Trophoblast cell (in vitro differentiated cells and primary cell): ENCODE measurements at places on chromosomes 3 and 15.

DNA sequence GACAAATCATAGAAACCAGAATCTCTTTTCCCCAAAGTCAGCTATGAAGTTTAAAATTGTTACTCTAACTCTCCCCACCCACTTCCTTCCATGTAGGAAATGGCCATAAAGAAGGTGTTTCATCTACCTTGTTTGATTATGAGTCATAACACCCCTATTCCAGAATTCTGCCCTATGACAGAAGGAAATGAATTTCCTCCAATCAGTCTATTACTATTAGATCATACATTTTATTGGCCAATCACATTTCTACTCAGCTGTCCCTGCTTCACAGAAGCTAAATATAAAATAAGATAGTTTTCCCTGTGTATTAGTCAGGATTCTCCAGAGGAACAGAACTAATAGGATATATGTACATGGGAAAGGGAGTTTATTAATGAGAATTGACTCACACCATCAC is 102.1 kb downstream of the TGFBR2 start:
- no peak for DNase-seq

DNA sequence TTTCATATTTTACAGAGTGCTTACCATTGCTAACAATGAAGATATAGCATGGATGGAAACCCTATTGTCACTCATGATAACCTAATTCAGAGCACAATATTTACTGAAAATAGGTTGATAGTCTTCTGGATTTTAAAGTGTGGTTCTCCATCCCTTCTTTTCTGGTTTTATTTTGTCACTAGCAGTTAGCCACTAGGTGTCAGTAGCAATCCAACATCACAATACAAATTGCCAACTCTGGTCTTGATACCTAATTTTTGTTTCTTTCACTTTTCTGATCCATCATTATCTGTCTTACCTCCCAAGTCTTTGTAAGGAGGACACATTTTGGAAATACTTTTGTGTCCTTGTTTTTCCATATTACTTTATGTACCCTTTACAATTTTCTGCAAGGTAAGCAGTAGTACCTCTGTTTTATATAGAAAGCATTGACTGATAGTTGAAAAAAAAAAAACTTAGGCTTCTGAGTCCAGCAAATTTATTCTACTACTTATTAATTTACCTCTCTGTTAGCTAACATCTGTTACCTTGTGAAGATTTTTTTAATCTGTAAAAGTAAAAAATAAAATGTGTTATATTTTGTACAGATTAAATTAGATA is 28.3 kb upstream of the CRYBG3 start:
- peak; percentile 76 for DNase-seq

DNA sequence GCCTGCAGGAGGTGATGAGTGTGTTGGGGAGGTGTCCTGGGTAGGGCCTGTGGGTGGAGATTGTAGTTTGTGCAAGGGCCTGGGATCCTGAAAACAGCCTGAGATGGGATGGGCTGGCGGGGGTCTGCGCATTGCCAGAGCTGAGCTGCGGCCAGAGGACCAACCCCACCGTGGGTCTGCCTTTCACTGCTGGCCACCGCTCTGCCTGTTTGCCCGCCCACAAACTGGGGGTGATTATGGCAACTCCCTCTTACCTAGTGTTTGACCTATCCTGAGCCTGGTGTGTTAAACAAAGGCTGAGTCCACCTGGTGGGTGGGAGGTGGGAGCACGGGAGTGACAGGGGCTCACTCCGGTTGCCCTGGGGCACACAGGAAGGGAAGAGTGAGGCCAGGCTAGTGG is 9.8 kb downstream of the ABTB1 start:
- no peak for DNase-seq

DNA sequence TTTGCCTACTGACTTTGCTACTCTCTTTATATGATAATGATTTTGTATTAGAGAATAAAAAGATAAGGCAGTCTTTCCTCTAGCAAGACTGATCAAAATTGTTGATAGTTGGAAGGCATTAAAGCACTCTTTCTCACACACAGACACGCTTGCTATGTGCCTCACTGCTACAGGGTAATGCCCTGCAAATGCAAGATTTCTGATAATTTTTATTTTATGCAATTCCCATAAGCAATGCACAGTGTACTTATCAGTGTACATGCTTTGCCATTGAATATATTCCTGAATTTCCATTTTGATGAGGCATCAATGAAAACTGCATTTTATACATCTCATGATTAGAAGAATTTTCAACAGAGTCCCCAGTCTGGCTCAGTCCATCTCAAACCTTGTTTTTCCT is 263.2 kb downstream of the CHST2 start:
- DNase-seq: no peak

DNA sequence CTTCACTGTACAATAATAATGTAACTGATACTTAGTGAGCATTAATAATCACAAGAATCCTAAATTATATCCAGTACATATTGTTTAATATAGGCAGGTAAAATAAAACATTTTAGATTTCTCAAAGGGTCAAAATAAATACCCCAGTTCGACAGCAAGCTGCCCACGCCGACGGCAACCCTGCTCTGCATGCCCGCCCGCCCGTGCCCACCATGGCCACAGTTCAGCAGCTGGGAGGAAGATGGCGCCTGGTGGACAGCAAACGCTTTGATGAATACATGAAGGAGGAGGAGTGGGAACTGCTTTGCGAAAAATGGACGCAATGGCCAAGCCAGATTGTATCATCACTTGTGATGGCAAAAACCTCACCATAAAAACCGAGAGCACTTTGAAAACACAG is 22.9 kb downstream of the BTBD1 start:
- no peak for DNase-seq

GRCh38 chr3:55243678-55244077 is 243.4 kb downstream of the WNT5A start:
- DNase-seq: no peak

DNA sequence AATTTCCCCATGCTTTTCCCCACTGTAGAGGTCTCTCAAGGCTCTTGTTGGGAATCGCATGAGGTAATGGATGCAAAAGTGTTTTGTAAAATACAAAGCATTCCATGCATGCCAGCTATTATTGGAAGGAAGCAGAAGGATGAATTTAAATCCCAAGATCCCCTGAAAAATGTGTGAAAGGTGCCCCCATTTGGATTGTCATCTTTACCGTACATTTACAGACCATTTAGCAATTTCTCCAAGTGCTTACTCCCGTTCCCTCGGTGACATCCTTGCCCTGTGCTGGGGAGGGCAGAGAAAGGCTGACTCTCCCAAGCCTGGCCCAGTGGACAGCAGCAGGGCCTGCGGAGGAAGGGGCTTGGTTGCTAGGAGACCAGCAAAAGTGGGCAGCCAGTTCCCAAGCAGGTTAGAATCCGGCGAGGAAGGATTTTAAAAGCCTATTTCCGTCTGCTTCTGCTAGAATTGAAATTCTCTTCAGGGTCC is 31.1 kb upstream of the NEO1 start:
- DNase-seq: no peak

DNA sequence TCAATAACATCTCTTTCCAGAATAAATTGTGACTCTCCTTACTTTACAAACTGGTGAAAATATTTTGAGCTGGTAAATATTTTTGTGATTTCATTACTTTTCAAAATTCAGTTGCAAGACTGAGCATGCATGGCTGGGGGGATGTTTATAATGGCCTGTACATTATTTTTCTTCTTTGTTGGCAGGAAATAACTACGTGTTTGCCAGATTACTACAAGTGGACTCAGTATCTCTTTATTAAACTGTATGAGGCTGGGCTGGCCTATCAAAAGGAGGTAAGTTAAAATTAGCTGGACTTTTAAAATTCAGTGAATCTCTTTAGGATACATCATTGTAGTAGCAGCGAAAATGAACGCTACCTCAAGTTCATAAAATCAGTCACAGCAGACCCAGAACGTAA is 58.3 kb downstream of the LARS2 start:
- no peak for DNase-seq

DNA sequence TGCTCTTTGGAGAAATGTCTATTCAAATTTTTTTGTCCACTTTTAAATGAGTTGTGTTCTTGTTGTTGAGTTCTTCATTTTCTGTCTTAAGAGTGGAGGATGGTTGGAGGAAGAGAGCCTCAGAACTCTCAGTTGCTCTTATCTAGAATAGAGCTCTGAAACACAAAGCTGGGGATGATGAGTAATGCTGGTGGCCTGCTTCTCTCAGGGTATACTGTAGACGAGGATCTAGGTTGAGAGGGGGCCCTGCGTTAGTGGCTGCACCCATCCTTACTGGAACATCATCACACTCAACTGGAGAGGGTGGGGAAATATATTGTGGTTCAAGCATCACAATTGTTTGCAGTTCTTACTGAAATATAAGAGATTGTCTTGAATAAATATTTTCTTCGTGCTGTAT is 1.8 kb downstream of the SPTSSB start:
- no peak for DNase-seq
